Naive B cell (primary cell): ENCODE measurements at places on chromosomes 1 and 21. TPM values are rescaled to one million over a fixed set of nuclear protein-coding genes. Genes with fewer than 3 reads are reported as not detected.

- DNase-seq = peak; percentile 33
Observed at GRCh38 chr21:37367703-37368540, 1.3 kb downstream of the DYRK1A start.

DNA sequence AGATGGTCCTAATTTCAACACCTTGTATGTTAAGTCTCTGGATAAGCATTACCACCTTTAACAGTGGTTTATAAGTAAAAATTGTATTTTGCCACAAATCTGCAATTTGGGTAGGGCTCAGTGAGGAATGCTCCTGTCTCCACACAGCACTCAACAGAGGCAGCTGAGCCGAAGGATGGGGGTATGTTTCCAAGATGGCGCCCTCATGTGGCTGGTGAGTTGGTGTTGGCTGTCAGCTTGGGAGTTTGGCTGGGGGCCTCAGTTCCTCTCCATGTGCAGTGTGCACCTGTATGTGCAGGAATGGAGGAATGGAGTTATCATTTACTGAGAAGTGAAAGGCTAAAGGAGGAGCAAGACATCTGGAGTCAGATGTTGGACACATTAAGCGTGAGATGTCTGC lies 136.8 kb downstream of the GABPA start:
- no peak for DNase-seq

Gene DYNLT5
- not detected for polyA plus RNA-seq

Gene NTMT2
- polyA plus RNA-seq = not detected

- DNase-seq = peak; percentile 38
Observed at GRCh38 chr1:26161415-26162219, 2.7 kb downstream of the FAM110D start.

Gene SH2D1B
- 0.74 TPM for polyA plus RNA-seq

- no peak for DNase-seq
Observed at GRCh38 chr1:26858891-26859640, 3.9 kb upstream of the SFN start.

GRCh38 chr1:228393268-228393701 lies 13.3 kb downstream of the TRIM11 start:
- DNase-seq = no peak

GRCh38 chr1:226972931-226973330 lies 32.8 kb downstream of the COQ8A start:
- DNase-seq = no peak

DNA sequence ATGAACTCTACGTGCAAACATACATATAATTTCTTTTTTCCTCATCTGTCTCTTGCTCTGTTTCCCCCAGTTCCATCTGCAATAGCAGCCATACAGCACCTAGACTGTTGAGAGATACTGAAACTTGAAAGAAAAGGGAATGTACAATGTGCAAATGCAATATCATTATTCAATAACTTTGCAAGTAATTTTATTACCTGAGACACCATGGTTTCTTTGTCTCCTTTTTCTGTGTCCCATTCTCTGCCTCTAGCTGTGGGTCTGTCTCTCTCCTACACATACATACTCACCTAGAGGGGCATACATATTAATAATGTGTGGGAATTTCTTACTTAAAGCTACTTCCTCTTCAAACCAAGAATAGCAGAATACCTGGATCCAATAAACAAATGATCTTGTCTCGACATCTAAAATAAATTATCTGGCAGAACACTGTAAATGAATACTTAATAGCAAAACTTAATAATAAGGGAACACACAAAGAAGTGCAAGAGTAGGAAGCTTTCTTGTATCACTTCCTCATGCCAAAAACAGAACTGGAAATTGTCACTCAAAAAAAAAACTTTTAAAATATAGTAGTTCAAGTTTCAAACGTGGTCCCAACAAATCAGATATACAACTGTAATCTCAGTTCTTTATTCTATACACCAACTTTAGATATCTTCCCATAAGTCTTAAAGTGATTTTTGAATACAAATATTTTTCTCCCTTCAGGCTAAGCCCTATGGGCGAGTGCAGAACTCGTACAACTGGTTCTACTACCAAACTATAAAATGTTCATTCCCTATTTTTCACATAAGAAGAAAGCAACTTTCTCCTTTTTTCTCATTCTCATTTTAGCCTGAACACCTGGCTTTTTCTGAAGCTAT lies 194.6 kb downstream of the NRIP1 start:
- DNase-seq = peak; percentile 29

GRCh38 chr1:207826557-207827487 lies 75.0 kb downstream of the CD46 start:
- no peak for DNase-seq

Gene MRPL37
- 56.0 TPM for polyA plus RNA-seq

Gene KCNJ9
- not detected for polyA plus RNA-seq

Gene TDRD10
- polyA plus RNA-seq = not detected

GRCh38 chr1:5990913-5991312 lies 1.3 kb downstream of the NPHP4 start:
- DNase-seq = no peak
